ENCODE measurements at places on chromosomes 3 and 15.
A peak's percentile ranks its signal among the peaks of the same experiment; 100 is the strongest.

- no peak for DNase-seq
These were observed 5.1 kb upstream of the MTHFS start for GRCh38 chr15:79901958-79902357.

DNA sequence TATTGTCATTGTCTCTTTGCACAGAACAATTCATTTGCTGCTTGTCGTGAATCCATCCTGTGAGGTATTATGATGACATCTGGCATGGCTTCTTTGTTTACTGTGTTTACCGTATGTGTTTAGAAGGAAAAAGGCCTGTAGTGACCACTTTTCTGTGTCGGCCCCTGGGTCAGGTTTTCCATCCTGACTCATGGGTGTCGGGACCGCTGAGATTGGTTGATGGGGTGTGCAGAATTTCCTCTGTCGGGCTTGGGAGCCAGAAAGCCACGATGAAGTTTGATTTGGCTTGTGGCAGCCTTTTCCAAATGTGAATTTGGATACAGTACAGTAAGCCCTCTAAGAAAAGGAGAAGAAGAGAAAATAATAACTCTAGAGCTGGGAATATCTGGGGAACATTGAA, 113.5 kb downstream of the FNDC3B start:
- no peak for DNase-seq

GRCh38 chr3:169744366-169745054, 20.4 kb downstream of the TERC start:
- peak; percentile 54 for DNase-seq

DNA sequence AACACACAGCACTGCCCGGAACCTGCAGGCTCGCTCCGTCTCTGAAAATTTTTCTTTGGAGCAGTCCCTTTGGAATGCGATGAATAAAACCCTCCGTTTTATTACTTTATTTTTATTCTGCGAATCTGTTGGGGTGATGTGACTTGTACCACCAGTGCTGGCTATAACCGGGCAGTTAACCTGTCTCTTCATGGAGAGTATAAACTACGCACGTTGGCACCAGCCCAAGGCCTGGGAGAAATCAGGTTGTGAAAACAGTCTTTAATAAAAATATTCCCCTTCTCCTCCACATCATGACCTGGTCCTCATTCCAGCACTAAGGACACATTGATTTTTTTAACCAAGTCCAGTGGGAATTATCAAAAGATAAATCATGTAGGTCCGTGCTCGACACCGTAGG, 116.8 kb downstream of the WNT5A start:
- no peak for DNase-seq

DNA sequence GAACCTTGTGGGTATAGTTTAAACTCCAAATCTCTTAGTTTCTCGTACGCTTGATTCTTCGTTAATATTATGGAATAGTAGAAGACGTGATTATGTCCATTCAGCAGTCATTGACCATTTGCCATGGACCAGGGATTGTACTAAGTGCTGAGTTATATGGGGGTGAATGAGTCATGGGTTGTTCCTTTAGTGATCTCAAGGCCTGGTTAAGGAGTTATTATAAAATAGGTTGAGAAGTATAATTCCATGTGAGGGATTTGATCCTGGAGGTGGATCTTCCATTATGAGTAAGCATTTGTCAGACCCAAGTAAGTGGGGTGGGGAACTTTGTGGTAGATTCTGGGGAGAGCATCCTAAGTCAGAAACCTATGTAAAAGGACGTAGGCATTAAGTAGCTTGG, 15.4 kb downstream of the NR2C2 start:
- DNase-seq, result no peak

GRCh38 chr3:152828075-152828840, 6.7 kb upstream of the P2RY1 start:
- no peak for DNase-seq

DNA sequence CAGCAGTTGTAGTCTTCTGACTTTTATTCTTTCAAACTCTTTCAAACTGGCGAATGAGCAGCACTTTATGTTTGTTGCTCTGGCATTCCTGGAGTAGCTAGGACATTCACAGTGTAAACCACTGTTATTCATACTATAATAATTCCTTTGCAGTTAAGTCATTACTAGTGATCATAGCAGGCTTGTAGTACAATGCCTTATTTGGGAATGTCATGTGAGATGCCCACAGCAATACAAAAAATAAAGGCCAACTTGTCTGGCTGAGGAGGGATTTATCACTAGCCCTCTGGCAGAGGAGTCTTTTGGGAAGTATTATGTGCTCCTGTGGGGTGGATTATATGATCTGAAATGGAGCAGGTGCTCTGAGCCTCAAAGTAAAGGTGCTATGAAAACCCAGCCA, 197.2 kb downstream of the VGLL3 start:
- peak; percentile 43 for DNase-seq

DNA sequence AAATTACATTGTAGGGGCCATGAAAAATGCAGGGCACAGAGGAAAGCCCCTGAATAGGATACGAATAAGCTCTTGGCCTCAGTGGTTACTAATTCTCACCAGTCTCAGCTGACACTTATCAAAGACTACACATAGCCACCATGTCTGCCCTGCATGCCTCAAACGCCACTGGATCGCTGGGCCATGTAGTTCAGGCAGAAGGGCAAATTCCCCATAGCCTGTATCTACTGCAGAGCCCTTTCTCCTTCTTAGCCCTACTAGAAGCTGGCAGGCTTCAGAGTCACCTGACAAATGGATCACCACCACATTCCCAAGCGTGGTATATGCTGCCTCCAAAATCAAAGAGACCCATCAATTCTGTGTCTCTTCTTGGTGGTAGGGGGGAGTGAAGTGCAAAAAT, 177.4 kb downstream of the MINAR1 start:
- DNase-seq, result no peak

- no peak for DNase-seq
These were observed 33.0 kb downstream of the CCDC12 start for GRCh38 chr3:46943237-46944187.

DNA sequence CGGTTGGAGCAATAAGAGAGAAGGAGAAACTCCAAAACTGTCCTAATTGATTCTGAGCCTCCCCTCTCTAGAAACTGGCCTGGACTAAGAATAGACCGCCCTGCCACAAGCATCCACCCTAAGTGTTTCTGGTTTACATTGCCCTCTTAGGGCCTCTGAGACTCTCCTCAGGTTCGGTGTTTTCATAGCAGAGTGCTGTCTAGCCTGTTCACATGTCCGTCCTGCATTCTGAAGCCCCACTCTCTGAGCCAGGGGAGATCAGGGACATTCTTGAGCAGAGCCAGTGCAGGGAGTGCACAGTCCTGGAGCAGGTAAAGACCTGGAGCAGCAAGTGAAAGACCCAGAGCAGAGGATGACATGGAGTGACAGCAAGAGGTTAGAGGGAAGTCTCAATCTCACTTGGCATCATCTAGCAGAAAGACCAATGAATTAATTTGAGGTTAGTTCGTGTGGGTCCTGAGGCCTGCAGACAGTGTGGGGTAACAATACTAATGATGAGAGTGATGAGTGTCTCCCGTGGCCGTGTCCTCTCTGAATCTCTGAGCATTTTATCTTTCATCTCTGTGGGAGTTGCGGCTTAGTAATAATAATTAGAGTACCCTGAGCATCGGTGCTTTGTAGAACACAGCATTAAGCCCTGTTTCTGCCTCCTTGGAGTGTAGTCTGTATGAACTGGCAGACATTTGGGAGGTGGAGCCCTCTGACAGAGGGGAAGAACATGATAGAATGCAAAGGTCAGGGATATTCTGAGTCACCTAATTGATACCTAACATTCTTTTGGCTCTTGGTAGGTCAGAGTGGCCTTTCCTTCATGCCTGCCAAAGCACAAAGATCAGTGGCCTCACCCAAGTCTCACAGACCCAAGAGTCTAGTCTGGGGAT, 24.6 kb downstream of the MAPKBP1 start:
- DNase-seq, result no peak

GRCh38 chr3:38374221-38374620, 27.6 kb downstream of the XYLB start:
- DNase-seq, result no peak

DNA sequence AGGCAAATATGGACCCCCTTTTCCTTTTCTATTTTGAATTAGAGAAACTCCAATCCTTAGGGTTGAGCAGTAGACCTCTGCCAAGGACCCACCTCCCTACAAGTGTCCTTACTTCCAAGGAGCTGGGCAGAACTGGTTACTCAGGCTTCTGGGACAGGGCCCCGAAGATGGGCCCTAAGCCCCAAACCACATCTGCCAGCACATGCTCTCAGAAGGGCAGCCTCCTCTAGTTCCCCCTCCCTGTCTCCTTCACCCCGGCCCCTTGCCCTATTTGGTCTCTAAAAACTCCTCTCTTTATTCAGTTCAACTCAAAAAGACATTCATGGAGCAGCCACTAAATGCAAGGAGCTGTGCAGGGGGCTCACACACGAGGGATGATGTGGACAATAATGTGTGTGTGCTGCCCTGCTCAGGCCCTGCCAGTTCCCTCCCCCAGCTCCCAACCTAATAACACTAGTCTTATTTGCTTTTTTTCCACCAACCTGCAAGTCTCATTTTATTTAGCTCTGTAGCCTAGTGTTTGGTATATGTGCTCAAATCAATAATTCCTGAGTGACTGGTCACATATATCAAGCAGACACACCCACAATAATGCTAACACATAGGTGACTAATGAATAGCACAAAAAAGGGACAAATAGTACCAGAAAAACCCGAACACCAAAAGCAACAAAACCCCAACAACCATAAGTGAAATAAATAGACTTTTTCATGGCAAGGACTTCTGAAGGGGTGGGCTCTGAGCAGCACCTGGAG, 12.2 kb downstream of the ZDHHC3 start:
- DNase-seq, result no peak

GRCh38 chr3:113243846-113244245, 32.5 kb downstream of the BOC start:
- peak; percentile 78 for DNase-seq

DNA sequence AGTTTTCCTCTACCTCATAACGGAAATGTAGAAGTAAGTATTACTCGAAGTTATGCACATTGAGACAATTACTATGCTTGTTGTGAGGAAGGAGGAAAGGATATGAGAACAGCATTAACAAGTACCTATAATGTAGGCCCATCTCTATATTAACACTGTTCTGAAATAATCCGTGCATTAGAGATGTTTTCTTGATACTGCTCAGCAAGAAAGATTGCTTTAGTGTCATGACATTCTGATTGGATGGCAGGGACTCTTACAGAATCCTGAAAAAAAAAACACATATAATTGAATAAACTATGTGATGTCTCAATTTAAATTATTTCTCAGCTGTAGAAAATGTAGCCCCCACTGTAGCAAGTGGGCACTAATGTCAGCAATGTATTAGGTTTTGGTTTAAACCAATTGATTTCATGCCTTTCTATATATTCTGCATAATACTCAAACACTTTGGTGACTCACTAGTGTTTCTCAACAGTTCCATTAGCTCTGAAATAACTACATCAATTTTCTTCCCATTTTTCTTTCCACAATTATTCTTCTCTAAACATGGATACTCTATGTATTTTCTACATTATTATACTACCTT, 598.3 kb upstream of the BCHE start:
- no peak for DNase-seq

GRCh38 chr3:158095111-158095813, 11.0 kb downstream of the SHOX2 start:
- peak; percentile 75 for DNase-seq

DNA sequence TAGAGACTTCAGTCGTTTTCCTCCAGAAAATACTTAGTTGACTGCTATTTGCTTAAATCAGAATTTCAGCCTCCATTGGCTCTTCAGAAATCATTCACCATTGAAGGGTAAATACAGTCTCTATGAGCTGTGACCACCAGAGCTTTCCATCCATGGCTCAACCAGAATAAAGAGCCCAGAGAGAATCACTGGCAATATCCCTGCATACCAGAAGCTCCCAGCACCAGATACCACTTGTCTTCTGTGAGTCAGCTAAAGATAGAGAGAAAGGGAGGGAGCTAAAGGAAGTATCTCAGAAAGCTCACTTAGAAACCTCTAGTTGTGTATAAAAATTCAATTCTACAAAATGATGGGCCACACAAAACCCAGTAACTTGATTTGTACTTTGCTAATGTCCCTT, 115.2 kb upstream of the TMCO5A start:
- no peak for DNase-seq

DNA sequence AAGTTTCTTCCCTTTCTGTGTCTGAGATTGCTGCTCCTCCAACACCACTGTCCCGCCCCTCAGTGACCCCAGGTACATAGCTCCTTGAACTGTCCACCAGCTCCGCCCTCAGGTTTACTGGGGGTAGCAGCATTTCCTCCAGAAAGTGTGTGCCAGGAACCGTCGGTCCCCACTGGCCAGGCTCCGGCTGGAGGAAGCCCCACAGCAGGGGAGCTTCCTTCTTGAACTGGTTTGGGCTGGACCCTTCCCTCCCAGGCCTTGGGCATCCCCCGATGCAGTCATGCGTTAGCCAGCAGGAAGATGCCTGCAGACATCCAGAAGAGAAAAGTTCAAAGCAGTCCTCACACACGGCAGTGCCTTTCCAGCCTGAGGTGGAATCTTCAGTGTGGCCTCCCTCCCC, 19.7 kb downstream of the PAK6 start:
- no peak for DNase-seq

- no peak for DNase-seq
These were observed 86.0 kb upstream of the GALNT15 start for GRCh38 chr3:16088496-16088895.

DNA sequence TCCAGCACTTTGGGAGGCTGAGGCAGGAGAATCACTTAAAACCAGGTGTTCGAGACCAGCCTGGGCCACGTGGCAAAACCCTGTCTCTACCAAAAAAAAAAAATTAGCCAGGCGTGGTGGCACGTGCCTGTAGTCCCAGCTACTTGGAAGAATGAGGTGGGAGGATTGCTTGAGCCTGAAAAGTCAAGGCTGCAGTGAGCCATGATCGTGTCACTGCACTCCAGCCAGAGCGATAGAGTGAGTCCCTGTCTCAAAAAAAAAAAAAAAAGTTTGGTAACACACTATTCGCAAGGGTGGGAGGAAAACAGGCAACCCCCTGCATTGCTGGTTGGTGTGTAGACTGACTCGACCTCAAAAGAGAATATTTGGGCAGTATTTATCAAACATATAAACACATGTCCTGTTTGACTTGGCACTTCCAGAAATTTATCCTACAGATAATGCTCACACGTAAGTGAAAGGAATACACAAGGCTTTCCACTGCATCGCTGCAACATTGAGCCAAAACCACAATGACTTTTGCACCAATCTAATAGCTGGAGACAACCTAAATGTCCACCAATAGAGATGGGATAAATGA, 3.1 kb upstream of the ANPEP start:
- DNase-seq, result no peak
